ENCODE measurements at places on chromosomes 5 and 9. TPM values are rescaled to one million over a fixed set of nuclear protein-coding genes. Genes with fewer than 3 reads are reported as not detected.

GRCh38 chr5:1380910-1381309, 36.0 kb upstream of the CLPTM1L start:
- no peak for DNase-seq

DNA sequence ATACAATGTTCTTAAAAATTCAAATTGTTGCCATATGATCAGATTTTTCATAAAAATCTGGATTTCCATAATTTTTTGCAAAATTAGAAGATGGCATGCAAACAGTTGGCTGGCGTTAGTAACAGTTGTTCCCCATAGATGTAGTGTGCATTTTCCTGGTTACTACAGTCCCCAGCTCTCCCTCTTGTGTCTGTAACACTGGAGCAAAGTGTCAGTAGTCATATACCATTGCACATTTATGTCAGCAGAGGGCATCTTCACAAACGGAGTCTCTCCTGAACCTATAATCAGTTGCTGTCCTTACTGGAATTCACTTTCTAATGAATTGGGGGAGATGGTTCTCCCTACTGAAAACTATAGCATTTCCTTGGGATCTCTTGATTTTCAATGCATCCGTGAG, 44.7 kb upstream of the DMAC1 start:
- DNase-seq = no peak

DNA sequence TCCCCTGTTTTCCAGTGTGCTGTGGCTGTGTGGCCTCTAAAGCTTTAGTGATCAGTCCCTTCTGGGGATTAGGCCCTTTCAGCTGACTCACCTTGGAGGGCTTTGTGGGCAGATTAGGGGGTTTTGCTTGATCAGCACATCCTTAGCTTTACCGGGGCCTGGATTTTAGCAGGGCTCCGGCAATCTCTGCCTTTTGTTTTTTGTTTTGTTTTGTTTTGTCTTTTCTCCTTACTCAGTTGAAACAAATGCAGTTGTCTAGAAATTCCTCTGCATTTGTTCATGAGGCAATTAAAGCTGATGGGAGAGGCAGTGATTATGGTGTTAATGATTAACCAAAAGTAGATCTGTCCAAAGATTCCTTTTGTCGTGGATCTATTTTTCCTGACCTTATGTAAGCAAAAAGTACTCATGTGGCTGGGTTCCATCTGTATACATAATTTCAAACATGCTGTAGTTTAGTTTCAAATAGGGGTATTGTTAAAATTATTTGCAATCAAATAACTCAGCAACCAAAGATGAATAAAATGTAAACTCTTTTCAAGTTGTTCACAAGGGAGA, 5.2 kb upstream of the TDRD7 start:
- DNase-seq = no peak

GRCh38 chr5:167783145-167783817, 508.2 kb upstream of the WWC1 start:
- no peak for DNase-seq

GRCh38 chr5:115872447-115872846, 30.7 kb downstream of the AP3S1 start:
- no peak for DNase-seq

DNA sequence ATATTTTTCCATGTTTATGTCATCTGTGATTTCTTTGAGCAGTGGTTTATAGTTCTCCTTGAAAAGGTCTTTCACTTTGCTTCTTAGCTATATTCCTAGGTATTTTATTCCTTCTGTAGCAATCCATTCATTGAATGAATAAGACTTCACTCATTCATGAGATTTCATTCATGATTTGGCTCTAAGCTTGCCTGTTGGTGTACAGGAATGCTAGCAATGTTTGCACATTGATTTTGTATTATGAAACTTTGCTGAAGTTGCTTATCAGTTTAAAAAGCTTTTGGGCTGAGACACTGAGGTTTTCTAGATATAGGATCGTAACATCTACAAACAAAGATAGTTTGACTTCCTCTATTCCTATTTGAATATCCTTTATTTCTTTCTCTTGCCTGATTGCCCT, 15.9 kb downstream of the RLN2 start:
- no peak for DNase-seq

DNA sequence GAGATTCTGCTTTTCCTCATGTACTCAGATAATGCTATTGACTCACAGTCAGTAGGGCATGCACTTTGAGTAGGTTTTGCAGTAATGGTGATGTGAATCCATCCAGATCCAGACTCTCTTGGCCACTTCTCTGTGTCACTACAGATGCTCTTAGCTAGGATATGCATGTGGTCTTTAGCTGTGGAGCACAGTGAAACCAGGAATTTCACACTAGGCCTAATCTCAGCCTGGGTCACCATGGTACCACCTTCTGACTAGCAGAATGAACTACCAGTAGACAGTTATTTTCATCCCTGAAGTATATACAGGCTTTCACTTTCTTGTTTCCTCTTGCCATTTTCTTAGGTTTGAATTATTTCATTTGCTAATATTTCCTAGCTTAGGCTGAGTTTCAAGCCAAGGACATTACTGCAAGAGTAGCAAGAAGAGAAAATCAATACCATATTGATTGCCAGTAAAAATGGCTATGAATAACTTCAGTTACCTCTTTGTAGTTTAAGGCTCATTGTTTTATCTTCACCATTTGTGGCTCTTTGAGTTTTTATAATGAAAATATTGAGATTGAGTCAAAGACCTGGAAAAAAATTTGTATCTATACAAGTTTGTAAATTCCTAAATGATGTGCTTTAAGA, 28.4 kb upstream of the CSNK1G3 start:
- DNase-seq = no peak

GRCh38 chr5:140554454-140554853, 2.8 kb downstream of the SRA1 start:
- DNase-seq = no peak

DNA sequence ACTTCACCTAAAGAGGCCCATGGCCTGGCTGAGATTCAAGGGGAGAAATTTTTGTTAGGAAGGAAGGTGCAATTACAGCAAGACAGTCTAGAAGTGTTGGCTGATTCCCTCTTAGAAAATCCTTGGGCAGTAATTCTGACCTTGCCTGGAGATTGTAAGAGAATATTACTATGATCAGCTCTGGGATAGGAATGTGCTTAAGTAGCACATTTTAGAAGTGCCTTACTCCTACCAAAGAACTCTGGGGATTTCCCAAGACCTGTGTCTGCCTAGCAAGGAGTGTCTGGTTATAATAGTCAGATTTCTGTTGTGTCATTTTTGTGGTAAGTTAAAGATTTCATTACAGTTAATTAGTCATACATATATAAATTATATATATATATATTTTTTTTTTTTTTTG, 52.3 kb downstream of the NLN start:
- no peak for DNase-seq

- no peak for DNase-seq
Measured at GRCh38 chr9:106771608-106772007, 91.4 kb upstream of the ZNF462 start.

DNA sequence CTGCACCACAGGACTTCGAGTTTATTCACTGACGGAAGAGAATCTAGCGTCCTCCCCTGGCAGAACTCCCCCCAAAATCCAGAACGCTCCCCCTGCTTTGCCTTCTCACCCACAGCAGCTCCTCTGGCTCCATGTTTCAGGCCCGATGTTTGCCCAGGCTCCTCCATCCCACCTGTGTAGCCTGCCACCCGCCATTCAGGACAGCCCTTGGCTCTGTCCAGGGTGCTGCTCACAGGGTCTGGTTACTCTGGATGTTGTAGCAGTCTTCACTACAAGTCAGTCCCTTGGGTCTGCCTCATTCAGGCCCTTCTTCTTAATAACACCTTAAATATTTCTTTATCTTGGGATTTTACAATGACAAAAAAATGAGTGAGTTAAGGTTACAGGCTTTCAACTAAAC, 41.3 kb upstream of the SV2C start:
- DNase-seq = no peak

- no peak for DNase-seq
Measured at GRCh38 chr9:1959371-1959770, 55.8 kb upstream of the SMARCA2 start.

GRCh38 chr5:39175273-39175955, 43.9 kb downstream of the FYB1 start:
- DNase-seq = no peak

DNA sequence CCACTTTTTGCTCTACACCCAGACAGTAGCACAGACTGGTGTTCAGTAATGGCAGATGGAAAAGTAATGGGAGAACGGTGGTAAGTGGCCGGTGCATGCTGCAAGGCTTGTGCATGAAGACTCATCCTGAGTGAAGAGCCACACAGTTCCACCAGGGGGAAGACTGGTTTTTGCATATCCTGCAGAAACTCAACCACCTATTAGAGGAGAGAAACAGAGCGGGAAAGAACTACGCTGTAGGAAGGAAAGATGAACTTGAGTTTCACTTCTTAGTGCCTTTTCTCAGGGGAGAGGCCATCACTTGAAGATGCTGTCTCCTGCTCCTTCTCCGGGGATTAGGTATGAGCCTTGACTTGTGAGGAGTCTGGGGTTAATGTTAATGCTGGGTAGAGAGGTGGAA, 9.4 kb upstream of the PRSS3 start:
- no peak for DNase-seq

DNA sequence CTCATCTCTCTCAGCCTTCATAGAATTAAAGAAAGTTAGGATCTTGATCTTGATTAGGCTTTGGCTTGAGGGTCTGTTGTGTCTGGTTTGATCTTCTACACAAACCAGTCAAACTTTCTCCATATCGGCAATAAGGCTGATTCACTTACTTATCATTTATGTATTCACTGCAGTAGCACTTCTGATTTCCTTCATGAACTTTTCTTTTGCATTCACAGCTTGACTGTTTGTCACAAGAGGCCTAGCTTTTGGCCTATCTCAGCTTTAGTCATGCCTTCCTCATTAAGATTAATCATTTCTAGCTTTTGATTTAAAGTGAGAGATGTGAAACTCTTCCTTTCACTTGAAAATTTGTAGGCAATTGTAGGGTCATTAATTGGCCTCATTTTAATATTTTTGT, 62.8 kb downstream of the SH3RF2 start:
- no peak for DNase-seq

GRCh38 chr5:176870110-176870591, 29.0 kb downstream of the HK3 start:
- DNase-seq = no peak

DNA sequence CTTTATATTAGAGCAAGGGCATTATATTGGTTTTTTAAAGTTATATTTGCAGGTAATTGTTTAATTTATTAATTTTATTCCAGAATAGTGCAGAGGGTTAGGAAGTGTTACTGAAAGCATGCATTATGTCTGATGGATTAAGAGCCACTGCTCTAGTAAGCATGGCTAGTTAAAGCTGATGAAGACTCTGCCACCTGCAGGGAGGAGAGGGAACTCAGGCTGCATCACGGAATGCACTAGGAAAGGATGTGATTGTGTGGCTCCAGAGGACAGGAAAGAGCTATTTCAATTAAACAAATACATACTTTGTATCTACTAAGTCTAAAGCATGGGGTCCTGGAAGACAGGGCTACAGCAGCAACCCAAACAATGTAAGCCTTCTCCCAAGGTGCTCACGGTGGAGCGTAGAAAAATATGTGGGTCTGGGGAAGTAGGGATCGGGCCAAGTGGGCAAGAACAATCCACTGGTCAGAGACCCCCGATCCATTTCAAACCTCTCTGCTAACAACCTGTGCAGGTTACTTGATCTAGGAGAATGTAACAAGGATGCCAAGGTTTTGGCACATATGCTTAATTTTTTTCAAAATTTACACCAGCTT, 15.3 kb upstream of the GRXCR2 start:
- DNase-seq = no peak

- DNase-seq = no peak
Measured at GRCh38 chr9:124776618-124776953, 347 bp upstream of the OLFML2A start.

DNA sequence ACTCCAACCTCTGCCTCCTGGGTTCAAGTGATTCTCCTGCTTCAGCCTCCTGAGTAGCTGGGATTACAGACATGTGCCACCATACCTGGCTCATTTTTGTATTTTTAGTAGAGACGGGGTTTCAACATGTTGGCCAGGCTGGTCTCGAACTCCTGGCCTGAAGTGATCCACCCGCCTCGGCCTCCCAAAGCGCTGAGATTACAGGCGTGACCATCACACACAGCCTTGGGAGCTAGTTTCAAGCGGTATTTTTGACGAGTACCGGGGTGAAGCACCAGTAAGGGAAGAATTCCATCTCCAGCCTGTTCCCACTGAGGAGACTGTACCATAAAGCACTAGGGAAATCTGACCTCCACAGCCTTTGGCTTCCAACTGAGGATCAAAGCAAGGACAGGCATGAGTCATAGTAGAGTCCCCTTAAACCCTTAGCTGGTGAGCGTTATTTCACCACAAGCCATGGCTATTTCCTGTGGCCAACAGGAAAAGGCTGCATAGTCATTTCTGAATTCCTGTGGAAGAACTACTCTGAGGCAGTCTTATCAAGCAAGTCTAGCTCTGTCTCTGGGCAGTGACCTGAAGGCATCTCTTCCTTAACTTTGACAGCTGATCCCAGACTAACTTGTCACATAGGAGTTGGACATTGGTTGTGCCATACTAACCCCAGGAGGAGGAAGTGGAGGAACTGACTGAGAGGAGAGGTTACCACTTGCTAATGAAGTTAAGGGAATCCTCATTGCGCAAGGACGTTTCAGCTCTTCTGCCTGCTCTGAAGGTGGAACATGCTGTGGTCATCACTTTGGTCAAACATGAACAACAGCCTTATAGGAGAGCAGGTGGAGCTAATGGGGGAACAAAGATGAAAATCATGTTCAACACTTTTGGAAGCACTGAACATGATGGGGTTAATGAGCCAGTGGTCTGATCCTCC, 85.8 kb upstream of the DMRT1 start:
- no peak for DNase-seq

The SPATA31E1 gene
- total RNA-seq = not detected

The THG1L gene
- 18.0 TPM for total RNA-seq

The GPR151 gene
- 0.20 TPM for total RNA-seq

The ARHGEF37 gene
- total RNA-seq = 7.0 TPM

The CEP120 gene
- total RNA-seq = 39.0 TPM
